ENCODE measurements at places on chromosomes 16 and 17.

DNA sequence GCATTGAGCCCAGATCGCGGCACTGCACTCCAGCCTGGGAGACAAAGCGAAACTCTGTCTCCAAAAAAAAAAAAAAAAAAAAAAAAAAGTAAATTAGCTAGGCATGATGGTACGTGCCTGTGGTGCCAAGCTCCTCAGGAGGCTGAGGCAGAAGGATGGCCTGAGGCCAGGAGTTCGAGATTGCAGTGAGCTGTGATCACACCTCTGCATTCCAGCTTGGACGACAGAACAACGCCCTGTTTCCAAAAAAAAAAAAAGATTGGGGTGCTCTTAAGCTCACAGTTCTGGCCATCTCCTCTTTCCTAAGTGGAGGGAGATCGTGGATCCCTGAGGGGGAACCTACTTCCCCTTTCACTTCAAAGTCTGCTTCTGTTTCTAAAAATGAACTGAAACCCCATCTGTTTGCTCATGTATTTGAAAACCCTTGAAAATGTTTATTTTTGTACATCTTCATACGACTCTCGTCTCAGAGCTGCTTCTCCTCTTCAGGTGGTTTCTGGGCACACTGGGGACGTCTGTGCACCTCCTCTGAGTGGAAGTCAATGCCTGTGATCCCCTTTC lies 138.8 kb downstream of the PRKCA start:
- H3K36me3 ChIP-seq = no peaks in the 10 kb centered on the region
- no peak overlapping the region for H3K4me3 ChIP-seq
- no peak for DNase-seq
- H3K27me3 ChIP-seq = no peaks in the 10 kb centered on the region

DNA sequence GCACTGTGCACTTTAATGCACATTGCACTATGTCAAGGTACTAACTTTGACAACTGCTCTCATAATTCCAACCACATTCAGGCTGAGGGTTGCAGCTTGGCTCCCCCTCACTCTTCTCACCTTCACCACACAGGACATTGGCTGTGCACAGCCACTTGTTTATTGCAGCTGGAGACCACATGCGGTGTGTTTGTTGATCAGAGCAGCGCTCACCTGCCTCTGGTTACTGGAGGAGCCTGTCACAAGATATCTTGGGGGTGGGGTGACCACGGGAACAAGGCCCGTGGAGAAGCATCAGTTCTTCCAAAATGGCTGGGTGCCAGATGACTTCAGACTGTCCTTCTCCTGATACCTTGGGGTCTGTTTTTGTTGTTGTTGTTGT lies 10.6 kb upstream of the CCL5 start:
- no peak overlapping the region for H3K4me3 ChIP-seq
- no peaks in the 10 kb centered on the region for H3K36me3 ChIP-seq
- H3K27ac ChIP-seq = no peak overlapping the region
- H3K27me3 ChIP-seq = no peaks in the 10 kb centered on the region
- peaks cover 15% of the 10 kb centered on the region for H3K4me1 ChIP-seq
- DNase-seq = no peak

- no peaks in the 10 kb centered on the region for H3K36me3 ChIP-seq
- no peak for DNase-seq
- peaks cover 10% of the 10 kb centered on the region for H3K4me1 ChIP-seq
- no peak overlapping the region for H3K4me3 ChIP-seq
These were observed 16.7 kb upstream of the BAIAP2 start for GRCh38 chr17:81018044-81018802.

DNA sequence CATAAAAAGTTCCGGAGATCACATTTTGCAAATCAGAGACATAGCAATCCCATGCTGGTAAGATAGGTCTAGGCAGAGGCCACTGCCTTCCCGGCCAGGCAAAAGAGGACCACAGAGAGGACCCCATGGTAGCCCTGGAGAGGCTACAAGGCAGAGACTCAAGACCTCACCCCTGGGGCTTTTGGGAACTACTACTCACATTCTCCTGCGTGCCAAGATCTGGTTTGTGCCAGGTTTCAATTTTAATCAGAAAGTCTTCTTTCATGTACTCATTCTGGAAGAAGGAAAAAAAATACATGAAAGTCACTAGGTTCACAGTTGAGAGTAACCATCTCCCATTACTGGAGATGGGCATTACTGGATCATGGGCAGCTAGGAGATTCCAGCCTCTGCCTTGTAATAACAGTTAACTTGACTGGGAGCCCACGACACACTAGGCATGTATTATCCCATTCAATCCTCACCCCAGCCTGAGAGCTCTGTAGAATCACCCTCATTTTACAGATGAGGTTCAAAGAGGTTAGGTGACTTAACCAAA lies 21.2 kb downstream of the PITPNA start:
- no peak overlapping the region for H3K4me3 ChIP-seq
- peaks cover 5% of the 10 kb centered on the region for H3K4me1 ChIP-seq
- H3K27ac ChIP-seq = no peak overlapping the region
- peaks cover 57% of the 10 kb centered on the region for H3K36me3 ChIP-seq

DNA sequence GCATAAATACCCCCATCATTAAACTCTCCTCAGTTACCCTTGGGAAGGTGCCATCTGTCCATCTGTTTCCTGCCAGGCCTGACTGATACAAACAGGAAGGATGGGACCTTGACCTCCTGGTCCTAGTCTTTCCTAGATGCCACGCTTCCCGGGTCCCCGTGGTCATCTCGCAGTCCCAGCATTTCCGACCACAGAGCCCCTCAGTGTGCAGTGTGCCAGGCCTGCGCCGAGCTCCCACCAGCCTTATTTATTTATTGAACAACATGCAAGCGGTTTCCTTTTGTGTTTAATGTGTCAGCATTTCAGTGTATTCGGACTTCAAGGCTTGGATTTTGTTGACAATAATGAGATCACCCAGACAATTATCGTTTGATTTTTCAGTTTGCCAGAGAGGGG lies 45.6 kb upstream of the NKD1 start:
- peaks cover 19% of the 10 kb centered on the region for H3K4me1 ChIP-seq
- H3K36me3 ChIP-seq = no peaks in the 10 kb centered on the region
- H3K4me3 ChIP-seq = no peak overlapping the region
- no peak overlapping the region for H3K27ac ChIP-seq
- H3K27me3 ChIP-seq = peaks cover 5% of the 10 kb centered on the region

DNA sequence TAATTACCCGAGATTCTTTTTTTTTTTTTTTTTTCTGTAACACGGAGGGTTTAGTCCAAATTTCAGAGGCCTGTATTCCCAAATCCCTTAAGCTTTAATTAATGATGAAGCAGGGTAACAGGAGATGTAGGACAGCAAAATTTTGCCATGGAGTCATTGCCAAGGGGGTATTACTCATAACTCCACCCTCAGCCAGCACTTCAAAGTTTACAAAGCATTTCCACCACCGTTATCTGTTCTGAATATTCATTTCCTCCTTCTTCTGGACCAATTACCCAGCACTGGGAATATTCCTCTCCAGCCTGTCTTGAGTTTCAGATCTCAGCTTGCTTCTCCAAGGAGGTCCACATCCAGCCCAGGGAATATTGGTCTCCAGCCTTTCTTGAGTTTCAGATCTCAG lies 747.5 kb upstream of the EEF2KMT start:
- H3K27ac ChIP-seq = no peak overlapping the region
- no peaks in the 10 kb centered on the region for H3K36me3 ChIP-seq
- H3K4me1 ChIP-seq = no peaks in the 10 kb centered on the region
- H3K27me3 ChIP-seq = no peaks in the 10 kb centered on the region
